Right lobe of liver (tissue), 6 donors: ENCODE measurements at places on chromosomes 12 and 14. TPM values are rescaled to one million over a fixed set of nuclear protein-coding genes. Genes with fewer than 3 reads are reported as not detected.

The CLECL1 gene
- not detected for total RNA-seq

The SLC17A8 gene
- 0.06 TPM for total RNA-seq

The CHFR gene
- 11.0 TPM for total RNA-seq

The PDZRN4 gene
- total RNA-seq: not detected

The HOXC5 gene
- not detected for total RNA-seq

The ATG101 gene
- 20.5 TPM for total RNA-seq

- DNase-seq: no peak
Observed at GRCh38 chr14:76007379-76007778, 21.8 kb downstream of the IFT43 start.

GRCh38 chr12:31813305-31813704, 84.5 kb upstream of the AMN1 start:
- no peak for DNase-seq

GRCh38 chr12:39780913-39781446, 161.4 kb upstream of the ABCD2 start:
- DNase-seq: no peak

- DNase-seq: no peak
Observed at GRCh38 chr14:52286661-52287649, 19.5 kb downstream of the PTGDR start.

DNA sequence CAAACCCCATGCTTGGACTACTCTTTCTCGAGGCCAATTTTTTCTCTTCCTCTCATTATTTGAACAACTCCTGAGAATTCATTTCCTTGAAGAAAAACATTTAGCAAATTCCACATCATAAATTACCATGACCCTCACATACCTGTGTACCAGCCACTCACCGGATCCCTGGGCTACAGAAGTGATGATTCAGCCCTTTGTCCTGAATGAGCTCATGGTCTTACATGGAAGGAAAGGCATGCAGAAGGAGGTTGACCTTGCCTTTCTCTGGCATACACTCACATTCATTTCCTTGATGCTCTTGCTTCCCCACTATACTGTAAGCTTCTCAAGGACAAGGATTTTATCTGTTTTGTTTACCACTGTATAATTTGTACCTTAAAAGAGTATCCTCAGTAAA, 191.5 kb downstream of the SLC5A8 start:
- no peak for DNase-seq

GRCh38 chr14:104680806-104681688, 8.4 kb upstream of the INF2 start:
- DNase-seq: peak; percentile 80

DNA sequence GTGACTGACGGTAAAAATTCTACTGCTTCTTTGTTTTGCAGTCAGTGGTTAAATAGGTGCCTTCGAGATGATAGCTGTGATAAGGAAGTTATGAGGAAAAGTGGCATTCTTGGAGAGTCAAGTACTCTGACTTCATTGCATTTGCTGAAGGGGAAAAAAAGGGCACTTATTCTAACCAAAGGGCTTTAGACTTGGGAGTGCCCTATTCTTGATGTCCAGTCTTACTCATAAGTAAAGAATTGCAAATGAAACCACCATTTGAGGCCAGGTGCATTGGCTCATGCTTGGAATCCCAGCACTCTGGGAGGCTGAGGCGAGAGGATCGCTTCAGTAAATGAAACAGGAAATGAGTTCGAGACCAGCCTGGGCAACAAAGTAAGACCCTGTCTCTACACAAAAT, 40.3 kb downstream of the BRAP start:
- no peak for DNase-seq

DNA sequence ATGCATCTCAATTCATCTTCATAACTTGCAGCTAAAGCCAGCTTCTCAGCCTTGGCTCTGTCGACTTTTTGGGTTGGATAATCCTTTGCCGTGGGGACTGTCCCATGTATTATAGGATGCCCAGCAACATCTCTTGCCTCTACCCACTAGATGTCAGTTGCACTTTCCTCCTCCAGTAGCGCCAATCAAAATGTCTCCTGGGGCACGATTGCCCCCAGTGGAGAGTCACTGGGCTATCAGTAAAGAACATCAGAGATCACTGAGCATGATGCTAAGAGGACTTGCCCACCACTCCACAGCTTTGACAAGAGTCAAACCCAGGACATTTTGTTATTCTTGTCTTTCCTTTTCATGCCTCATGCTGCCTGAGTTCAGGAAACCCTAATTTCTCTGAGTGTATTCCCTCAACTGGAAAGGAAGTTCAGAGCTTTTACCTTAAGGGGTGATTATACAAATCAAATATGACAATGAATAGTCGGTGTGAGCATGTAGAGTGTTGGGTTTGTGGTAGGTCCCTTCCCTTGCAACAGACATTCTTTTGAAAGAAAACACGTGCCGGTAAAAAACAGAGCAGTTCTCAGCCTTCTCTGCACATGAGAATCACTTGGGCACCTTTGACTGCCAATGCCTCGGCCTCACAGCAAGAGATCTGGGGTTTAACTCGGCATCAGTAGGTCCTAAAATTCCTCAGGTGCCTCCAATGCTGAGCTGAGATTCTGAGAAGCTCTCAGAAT, 980.6 kb downstream of the VRK1 start:
- DNase-seq: no peak

DNA sequence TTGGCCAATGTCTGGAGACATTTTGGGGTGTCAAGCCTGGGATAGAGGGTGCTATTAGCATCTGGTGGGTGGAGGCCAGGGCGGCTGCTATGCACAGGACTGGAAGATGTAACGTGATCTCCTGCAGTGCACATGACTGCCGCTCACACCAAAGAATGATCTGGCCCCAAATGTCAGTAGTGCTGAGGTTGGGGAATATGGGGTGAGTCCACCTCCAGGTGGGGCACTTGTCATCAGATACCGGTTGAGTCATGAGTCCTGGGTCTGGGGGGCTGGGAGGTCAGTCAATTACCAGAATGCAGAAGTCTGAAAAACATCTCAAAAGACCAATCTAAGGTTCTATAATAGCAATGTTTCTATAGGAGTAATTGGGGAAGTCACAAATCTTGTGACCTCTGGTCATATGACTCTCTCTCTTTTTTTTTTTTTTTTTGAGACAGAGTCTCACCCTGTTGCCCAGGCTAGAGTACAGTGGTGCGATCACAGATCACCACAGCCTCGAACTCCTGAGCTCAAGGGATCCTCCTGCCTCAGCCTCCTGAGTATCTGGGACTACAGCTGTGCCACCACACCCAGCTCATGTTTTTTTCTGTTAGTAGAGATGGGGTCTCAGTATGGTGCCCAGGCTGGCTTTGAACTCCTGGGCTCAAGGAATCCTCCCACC, 6.0 kb upstream of the SDSL start:
- DNase-seq: no peak

- DNase-seq: no peak
Observed at GRCh38 chr12:68042212-68042699, 53.0 kb downstream of the IFNG-AS1 start.

DNA sequence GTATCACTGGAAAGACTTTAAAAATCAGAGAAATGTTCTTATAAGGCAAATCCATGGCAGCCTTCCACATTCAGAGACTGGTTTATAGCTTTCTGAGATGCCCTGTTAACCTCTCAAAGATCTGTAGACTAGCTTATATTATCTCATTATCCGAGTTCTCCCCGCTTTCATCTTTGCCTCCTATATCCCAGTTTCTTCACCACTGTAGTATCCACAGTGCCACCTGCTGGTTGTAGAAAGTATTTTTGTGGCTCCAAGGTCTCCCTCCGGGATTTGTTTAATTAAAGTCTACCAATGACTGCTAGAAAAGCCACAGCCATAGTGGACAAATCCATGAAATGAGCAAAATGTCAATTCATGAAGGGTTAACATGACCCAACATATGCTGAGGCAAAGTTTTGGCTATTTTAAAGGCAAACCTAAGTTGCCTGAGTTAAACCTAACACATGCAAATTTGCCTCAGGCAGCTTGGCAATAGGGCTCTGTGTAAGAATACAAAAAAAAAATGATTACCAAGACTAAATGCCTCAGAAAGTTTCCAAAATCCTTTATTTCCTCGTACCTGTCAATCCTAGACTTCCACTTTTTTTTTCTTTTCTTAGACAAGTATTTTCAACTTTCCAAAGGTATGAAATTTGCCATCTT, 218.8 kb upstream of the BMP4 start:
- peak; percentile 64 for DNase-seq

DNA sequence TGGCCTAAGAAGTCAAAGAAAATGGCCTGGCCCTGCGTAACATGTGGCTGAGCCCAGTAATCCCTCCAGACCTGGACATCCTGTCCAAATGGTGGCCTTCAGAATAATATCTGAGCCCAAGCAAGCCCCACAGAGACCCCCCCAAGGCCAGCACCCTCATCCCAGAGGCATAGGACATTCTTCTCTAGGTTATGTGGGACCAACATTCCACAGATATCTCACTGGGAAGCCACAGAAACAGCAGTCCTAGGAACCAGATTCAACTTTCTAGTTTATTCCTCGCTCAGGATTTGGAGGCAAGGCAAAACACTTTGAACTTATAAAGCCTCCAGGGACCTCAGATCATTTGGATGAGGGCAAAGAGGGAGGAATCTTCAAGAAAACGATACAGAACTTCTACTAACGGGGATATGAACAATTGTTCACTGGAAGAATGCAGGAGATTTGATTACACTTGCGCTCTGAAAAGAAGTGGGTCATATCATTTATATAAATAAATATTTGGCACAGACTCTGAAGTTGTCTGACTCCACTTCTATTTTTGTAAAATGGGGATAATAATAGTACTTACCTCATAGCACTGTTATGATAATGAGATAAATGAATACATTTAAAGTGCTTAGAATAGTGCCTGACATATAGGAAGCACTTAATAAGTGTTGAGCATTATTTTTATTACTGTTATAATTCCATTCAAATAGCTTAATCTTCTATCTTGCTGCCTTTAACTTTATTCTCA, 171.5 kb downstream of the NUAK1 start:
- DNase-seq: no peak

DNA sequence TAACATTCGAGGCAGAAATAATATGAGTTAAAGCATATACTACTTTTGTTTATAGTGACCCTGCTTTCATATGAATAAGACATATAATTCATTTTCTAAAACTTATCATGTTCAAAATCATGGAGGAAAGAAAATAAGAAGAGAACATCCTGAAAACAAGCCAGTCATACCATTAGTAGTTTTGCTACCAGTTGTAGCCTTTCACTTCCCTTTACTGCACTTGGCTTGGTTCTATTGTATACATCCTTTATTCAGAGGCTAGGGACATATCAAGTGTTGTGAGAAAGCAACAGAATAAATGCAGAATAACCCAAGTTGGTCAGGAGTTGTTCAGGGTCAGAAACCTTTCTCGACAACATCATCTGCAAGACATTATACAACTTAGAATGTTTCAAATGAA, 598.7 kb downstream of the SOX5 start:
- no peak for DNase-seq

GRCh38 chr14:21300892-21301291, 21.0 kb downstream of the RPGRIP1 start:
- DNase-seq: peak; percentile 61

GRCh38 chr14:84792722-84793410, 737.1 kb upstream of the FLRT2 start:
- no peak for DNase-seq

DNA sequence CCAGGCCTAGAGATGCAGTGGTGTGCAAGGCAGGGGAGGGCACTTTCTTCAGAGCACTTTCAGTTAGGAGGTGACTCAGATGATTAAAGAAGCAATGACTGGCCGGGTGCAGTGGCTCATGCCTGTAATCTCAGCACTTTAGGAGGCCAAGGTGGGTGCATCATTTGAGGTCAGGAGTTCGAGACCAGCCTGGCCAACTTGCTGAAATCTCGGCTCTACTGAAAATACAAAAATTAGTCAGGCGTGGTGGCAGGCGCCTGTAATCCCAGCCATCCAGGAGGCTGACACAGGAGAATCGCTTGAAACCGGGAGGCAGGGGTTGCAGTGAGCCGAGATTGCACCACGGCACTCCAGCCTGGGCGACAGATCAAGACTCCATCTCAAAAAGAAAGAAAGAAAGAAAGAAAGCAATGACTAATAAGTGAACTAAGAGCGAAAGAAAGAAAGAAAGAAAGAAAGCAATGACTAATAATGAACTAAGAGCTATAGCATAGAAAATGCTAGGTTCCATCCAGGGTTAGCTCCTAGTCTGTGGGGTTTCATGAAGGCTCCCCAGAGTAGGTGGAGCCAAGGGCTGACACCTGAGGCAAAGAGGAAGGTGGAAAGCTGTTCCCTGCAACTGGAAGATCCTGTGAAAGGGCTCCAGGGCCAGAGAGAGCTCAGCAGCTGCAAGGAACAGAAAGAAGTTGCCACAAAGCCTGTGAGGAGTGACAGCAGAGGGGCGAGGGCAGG, 334.5 kb downstream of the CACNA1C start:
- DNase-seq: no peak

GRCh38 chr14:103808403-103809001, 38.9 kb downstream of the PPP1R13B start:
- peak; percentile 74 for DNase-seq

DNA sequence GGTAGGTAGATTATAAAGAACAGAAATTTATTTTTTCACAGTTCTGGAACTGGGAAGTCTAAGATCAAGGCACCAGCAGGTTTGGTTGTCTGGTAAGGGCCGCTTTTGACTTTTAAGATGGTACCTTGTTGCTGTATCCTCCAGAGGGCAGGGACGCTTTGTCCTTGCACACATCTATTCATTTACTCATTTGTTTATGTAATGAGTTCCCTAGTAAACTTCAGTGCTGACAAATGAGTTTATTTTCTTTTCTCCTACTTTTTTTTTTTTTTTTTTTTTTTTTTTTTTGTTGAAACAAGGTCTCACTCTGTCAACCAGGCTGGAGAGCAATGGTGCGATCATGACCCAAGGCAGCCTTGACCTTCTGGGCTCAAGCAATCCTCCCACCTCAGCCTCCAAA, 195.7 kb downstream of the FBXL14 start:
- no peak for DNase-seq

- no peak for DNase-seq
Observed at GRCh38 chr14:98924046-98924445, 348.0 kb downstream of the BCL11B start.

GRCh38 chr14:88492272-88493089, 62.3 kb downstream of the PTPN21 start:
- DNase-seq: no peak

DNA sequence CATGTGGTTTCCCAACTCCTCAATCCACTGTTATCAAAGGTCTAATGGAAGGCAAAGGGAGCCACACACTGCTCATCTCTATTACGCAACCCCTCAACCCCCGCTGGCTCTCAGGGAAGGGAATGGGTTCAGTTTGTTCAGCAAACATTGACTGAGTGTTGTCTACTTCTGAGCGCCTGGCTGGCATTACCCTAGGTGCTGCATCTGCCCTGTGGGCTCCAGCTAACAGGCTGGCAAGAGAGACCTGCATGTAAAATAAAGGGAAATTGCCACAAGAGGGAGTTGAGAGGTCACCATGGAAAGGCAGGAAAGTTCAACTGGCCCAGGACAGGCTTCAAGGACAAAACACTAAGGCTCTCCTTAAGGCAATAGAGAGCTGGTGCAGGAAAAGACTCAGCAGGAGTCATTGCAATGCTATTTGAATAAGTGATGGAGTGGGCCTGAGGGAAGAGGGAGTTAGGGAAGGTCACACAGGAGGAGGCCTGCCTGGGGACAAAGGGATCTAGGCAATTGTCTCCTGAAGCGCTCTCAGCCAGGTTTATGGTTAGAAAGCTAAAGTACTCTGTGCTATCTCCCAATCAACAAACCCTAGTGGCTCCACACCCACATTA, 5.5 kb upstream of the ZNF740 start:
- DNase-seq: peak; percentile 95
